ENCODE measurements at places on chromosomes 2 and 18.

DNA sequence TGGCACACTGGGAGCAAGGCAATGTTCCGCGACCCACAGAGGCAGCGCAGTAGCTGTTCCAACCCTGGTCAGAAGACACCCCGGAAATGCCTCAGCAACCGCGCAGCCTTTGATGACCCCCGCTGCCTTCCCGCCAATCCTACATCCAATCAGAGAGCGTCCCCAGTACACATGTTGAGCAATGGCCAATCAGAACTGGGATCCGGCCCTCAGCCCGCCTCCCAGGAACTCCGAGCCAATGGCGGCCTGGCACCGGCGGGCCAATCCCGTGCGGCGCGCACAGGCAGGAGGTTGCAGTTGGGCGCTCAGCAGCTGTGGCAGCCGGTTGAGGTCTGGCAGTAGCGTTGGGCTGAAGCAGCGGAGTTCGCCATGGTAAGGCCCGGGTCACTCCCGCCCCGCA, at the start of gene TUBA3D:
TUBA3D (plus strand) TSS at position 289 of the 400 bp plus-strand sequence; CDS start at position 370, 81 bp downstream.
- no peak for DNase-seq

- DNase-seq, result no peak
Observed at GRCh38 chr2:204775766-204776165, 230.5 kb downstream of the PARD3B start.

DNA sequence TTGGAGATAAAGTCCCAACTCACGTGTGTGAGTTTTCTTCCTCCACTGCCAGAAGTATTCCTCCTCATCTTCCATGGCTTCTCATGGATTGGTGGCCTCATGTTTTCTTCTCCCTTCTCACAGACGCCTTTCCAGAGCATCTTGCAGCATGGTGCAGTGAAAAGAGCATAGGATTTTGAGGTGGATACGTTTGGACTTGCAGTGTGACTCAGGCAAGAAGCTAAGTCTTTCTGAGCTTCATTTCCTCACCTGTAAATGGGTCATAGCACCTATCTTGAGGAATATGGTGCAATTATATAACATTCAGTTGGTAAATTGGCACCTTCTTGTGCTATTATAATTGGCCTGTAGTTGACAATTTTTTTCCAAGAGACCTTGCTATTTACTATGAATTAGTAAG, 247.6 kb downstream of the RDH14 start:
- DNase-seq, result no peak

DNA sequence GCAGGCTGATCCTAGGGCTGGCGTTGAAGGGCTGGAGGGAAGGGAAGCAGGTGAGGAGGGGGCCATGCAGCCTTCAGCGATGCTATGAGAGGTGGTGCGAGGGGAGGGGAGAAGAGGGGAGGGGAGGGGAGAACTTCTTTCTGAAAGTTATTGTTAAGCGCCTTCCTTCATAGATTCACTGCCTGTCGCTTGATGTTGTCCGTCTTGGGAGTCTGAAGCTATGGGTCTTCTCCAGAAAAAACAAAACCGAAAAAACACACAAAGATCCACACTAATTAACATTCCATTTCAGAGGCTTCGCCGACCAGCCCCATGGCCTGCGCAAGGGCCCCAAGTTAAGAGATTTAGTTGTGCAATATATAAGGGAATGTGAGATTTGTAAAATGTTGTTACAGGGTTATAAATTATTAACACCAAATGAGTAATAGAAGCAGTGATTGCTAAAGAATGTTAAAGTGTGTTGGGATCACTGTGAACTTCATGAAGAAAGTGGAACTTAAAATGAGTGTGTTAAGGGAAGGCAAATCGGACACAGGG, 758 bp downstream of the CFAP221 start:
- DNase-seq, result no peak

DNA sequence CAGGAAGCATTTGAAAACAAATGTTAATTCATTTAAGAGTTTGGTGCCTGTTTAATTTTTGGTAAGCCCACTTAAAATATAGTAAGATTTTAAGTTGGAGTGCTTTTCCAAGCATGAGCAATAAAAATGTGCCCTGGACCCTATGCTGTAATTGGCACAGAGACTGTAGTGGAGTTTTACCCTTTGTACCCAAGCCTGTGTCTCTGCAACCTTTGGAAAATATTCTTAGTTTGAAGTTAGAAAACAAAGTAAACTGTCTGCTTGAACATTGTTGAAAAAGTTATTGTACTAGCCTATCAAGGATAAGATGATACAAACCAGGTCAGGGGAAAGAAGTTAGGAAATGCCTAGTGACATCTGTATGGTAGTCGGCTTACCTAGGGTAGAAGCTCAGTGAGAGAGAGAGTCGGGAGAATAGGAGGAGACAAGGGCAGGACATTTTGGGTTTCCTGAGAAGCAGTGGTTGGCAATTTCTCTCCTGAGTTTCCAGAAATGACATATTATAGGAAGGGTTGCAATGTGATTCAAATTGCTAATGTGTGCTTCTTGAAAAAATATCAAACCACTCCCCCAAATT, 66.5 kb downstream of the CCDC85A start:
- no peak for DNase-seq

DNA sequence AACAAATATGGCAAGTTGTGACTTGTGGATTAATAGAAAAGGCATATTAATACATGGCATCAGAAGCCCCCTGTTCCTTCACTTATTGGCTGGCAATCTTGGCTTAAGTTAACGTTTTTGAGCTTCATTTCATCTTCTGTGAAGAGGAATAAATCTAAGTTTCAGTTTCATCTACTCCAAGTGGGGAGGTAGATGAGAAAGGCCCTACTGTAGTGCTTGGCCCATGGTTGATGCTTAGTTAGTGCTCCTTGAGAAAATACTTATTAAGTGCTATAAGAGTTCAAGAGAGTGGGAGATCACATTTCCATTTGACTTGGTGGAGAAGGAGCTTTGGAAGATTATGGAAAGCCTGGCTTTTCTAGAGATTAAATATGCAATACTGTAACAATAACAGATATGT, 244.3 kb downstream of the BABAM2 start:
- DNase-seq, result no peak

DNA sequence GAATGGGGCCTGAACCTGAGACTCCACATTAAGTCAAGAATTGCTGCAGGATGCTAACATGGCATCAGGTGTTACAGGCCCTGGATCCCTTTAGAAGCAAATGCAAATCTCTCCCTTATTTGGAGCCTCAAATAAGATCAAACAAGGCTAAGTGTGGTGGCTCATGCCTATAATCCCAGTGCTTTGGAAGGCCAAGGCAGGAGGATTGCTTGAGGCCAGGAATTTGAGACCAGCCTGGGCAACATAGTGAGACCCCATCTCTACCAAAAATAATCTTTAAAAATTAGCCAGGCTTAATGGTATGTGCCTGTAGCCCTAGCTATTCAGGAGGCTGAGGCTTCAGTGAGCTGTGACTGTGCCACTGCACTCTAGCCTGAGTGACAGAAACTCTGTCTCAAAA, 89.4 kb downstream of the DYM start:
- no peak for DNase-seq

- DNase-seq, result no peak
Observed at GRCh38 chr2:65019675-65020195, 30.5 kb downstream of the SLC1A4 start.

DNA sequence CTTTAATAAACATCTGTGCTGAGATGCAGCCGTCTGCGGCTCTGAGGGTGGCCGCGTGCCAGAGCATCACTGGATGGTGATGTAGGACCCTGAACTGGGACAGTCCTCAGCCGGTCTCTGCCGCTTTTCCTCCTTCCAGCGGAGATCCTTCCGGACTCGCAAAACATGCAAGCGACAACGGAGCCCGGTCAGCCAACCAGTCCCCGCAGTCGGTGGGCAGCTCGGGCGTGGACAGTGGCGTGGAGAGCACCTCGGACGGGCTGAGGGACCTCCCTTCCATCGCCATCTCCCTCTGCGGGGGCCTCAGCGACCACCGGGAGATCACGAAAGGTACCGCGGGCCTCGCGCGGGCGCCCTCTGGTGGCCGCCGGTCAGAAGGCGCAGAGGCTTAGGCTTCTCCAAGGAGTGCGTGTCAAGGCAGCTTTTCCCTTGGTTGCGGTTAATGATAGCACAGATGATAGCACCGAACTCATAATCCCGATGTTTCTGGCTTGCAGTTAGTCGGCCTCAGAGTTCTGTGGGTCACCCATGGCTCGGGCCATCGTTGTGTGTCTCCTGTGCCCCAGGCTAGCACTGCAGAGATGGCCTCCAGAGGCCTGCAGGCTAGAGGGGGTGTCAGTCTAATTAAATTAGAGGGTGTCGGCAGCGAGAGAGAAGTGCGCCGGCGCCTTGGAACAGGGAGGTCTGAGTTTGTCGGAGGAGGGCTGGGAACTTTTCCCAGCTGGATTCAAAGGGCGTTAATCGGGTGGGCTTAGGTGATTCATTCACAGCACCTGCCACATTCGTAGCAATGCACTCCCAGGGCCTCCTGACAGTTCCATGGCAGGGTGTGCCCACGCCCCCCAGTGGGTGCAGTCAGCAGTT, 38.5 kb downstream of the LPIN1 start:
- DNase-seq, result peak; percentile 42

DNA sequence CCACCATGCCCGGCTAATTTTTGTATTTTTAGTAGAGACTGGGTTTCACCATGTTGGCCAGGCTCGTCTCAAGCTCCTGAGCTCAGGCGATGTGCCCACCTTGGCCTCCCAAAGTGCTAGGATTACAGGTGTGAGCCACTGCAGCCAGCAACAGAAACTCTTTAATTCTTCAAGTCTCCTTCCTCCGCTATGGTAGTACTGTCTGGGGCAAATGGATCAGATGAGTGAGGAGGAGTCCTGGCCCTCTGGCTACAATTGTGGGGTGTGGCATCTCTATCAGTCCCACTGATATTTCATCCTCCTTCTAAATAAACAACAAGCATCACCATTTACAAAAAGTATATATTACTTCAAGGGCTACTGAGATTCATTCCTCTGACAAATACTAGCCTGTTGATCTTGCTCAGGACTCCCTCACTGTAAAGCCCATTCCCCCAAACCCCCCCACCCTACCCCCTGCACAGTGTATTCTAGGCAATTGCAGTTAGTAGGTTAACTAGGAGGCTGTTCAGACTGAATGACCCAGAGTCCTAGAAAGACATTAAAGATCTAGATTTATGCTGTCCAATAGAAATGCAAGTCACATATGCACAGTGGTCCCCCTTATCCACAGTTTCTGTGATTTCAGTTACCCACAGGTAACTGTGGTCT, 71.2 kb upstream of the STAM2 start:
- DNase-seq, result no peak

DNA sequence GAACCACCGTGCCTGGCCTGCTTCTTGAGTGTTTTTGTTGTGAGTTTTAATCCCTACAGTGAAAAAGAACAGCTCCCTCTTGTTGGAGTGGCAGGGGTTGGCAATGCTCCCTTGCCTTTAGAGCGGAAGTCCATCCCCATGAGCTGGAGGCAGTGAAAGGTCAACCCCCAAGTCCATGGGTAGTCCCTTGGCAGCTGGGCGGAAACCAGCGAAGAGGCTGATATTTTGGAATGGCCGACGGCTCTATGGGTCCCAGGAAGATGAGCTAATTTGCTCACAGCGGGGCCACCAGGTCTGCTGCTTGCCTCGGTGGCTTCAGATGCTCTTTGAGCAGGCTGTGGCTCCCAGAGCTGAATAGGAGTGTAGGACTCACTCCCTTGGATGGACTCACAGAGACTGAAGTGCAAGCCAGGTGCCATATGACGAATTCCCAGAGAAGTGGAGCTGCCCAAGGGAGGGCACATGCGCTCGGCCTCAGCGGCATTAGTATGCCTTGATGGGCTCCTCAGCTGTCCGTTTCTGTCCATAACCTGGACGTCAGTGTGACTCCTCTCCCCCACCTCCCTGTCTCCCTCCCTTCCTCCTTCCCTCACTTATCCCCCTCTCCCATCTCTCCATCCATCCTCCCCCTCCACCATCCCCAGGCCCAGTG, 25.4 kb upstream of the RHOB start:
- DNase-seq, result no peak

GRCh38 chr2:149075853-149076252, 37.4 kb downstream of the LYPD6B start:
- no peak for DNase-seq

DNA sequence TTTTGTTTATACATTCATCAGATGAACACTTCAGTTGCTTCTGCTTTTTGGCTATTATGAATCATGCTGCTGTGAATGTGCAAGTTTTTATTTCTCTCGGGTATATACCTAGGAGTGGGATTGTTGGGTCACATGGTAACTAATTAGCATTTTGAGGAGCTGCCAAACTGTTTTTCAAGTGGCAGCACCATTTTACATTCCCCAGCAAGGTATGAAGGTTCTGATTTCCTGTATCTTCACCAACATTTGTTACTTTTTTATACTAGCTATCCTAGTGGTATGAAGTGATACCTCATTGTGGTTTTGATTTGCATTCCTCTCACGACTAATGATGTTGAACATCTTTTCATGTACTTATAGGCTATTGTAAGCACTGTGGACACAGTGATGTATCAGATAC, 53.9 kb downstream of the DYNC1I2 start:
- no peak for DNase-seq

DNA sequence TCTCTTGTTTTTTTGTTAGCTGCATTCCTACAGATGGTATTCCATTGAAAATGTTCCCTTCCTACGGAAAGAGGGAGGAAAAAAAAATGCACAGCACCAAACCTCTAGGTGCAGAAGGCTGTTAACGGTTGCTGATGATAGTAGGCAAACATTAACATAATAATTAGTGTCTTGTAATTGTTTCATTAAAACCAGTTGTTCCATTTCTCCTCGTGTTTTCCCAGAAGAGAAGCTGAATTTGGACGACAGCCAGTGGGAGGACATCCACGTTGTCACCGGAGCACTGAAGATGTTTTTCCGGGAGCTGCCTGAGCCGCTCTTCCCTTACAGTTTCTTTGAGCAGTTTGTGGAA, 494.7 kb downstream of the ARHGAP15 start:
- no peak for DNase-seq

DNA sequence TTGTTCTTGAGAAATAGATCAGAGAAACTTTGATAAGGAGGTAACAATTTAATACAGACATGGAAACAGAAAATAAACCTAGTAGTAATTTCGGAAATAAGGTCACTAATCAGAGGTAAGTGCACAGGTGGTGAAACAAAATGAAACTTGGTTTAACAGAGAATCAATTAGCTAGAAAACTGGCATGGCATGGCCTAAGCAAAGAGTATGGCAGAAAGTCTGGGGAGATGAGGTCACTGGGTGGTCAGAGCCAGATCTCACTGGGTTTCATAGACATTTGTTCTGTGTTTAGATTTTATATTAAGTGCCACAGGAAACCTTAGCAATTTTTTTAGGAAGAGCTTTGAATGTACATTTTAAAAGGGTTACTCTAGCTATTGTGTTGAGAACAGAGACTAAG, 1216.0 kb upstream of the PIK3C3 start:
- DNase-seq, result no peak

- DNase-seq, result no peak
Observed at GRCh38 chr18:70754486-70754885, 465.6 kb downstream of the SOCS6 start.

- DNase-seq, result no peak
Observed at GRCh38 chr2:101717071-101717845, 19.8 kb downstream of the MAP4K4 start.

DNA sequence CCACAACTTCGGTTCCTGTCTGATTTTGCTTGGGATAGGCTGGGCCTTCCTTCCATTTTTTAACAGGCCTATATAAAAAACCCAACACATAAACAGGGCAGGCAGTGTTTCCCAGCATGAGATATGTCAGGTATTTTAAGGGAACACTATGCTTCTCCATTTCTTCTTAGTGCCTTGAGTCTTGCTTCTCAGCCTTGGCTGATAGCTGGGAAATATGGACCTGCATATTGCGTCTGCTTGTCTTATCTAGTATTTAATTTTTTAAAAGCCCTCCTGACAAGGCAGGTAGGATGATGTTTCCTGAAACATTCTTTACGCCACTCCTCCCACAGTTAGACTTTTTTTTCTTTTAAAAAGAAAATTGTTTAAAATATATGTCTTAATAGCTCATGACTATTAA, 45.5 kb upstream of the NABP1 start:
- DNase-seq, result no peak
